Endothelial cell of umbilical vein (primary cell): ENCODE measurements at places on chromosomes 12 and 14. TPM values are rescaled to one million over a fixed set of nuclear protein-coding genes. Genes with fewer than 3 reads are reported as not detected.

DNA sequence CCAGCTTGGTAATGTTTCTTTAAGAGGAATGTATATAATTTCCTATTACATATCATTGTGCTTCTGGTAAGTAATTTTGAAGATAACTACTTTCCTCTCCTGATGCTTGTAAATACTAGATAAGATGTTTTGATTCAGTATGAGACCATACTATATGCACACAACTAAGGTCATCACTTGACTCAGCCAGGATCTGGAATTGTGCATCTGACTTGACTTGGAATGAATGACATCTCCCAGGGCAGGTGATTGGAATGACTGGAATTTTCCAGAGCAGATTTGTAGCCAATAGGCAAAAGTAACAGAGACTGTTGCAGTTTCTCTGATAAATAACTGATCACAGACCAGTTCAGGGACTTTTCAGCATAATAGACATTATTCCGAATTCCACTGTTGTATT lies 11.1 kb downstream of the BEST3 start:
- no peaks in the 10 kb centered on the region for H3K27me3 ChIP-seq
- DNase-seq: peak; percentile 74
- H3K4me3 ChIP-seq: no peak overlapping the region

DNA sequence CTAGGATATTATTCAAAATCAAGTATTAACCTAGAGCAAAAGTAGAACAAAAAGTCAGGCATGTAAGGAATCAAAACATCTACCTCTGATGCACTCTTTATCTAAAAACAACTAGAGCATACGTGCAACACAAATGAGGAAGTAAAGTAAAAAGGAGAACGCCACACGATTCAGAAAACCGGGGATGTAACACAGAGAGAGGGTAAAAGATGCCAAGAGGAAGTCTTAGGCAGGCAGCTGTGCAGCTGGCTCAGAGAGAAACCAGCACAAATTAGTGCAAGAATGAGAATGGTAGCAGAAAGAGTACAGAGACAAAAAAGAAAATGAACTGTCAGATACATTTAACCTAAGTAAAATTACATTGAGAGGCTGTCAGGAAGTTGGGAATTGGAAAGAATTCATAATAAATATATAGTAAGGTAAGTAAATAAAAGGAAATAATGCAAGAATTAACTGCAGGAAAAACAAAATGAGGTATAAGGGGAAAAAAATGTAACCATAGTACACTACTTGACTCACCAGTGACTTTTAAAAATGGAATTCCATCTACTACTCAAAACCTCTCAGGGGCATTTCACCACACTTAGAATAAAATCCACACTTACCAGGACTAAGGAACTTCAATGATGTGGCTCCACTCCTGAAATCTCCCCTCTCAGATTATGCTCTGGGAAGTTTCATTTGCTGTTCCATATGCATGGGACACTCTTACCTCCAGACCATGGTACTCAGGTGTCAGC lies 17.1 kb downstream of the BCAT1 start:
- H3K27me3 ChIP-seq: no peaks in the 10 kb centered on the region
- H3K36me3 ChIP-seq: no peaks in the 10 kb centered on the region

DNA sequence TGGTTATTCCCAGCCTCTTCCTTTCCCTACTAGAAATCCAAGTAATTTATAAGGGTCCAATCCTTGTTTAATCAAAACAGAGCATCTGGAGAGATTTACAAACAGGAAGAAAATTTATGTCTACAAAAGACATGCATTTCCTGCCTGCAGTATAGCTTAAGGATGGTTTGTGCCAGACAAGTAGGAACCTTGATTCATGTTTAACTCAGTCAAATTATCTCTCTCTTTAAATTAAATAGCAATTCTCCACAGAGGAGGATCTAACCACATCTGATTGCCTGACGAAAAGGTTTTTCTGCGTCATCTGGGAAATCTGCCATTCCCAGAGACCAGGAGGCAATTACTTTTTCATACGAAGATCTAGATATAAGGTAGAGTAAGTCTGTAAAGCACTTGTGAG lies 105.2 kb downstream of the ZFC3H1 start:
- DNase-seq: no peak
- H3K27me3 ChIP-seq: peaks cover 2% of the 10 kb centered on the region
- no peak overlapping the region for H3K27ac ChIP-seq
- H3K4me3 ChIP-seq: no peak overlapping the region
- no peaks in the 10 kb centered on the region for H3K4me1 ChIP-seq

DNA sequence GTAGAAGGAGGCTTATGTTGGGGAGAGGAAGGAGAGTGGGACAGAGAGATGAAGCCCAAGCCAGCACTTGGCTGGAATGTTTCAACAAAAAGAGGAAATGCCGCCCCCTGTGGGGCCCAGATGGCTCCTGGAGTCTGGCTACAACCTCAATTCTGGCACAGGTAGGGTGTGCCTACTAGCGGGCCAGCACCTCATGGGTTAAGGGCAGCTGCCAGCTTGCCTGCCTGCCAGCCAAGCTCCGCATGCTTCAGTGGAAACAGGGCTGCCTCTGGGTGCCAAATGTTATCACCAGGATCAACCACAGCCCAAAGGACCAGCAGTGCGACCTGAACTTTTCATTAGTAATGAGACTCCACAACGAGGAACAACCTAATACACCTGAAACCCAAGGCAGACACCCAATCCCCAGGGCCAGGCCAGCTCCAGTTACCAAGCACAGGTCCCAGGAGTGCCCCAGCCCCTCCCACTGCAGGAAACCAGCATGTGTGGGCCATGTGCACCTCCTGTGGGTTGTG lies 11.3 kb downstream of the RAB15 start:
- H3K4me1 ChIP-seq: peaks cover 5% of the 10 kb centered on the region
- H3K27me3 ChIP-seq: no peaks in the 10 kb centered on the region
- no peaks in the 10 kb centered on the region for H3K36me3 ChIP-seq

- no peak overlapping the region for H3K27ac ChIP-seq
- H3K4me3 ChIP-seq: no peak overlapping the region
- no peaks in the 10 kb centered on the region for H3K4me1 ChIP-seq
- H3K27me3 ChIP-seq: peaks cover 3% of the 10 kb centered on the region
- DNase-seq: no peak
Observed at GRCh38 chr14:26872515-26873361, 274.9 kb upstream of the NOVA1 start.

DNA sequence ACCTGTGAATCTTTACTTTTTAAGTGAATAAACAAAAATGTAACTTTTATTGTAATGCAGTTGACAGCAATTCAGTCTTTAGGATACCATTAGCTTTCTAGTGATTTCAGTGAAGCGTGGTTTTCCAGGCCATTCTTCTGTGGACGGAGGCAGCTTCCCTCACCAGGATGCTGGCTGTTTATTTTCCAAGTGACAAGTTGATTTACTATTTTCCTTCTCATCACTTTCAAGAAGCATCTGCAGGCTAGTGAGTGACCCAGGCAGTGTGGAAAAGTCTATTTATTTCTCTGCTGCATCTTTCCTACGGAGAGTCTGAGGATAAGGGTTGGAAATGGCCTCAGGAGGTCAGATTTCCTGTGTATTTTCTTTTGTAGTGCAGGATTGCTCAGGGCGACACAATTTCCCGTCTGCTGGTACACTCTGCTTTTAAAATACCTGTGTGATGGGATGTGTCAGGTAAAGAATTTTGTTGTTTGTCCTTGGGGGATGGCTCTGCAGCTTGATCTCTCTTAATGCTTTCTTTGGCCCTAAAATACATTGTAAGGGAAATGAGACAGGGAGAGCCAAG lies 467.8 kb downstream of the NRXN3 start:
- H3K4me1 ChIP-seq: no peaks in the 10 kb centered on the region
- H3K4me3 ChIP-seq: no peak overlapping the region
- no peaks in the 10 kb centered on the region for H3K36me3 ChIP-seq
- H3K27me3 ChIP-seq: no peaks in the 10 kb centered on the region

GRCh38 chr14:64830961-64831360 lies 48.7 kb downstream of the SPTB start:
- DNase-seq: no peak
- H3K4me3 ChIP-seq: no peak overlapping the region
- no peak overlapping the region for H3K27ac ChIP-seq
- H3K4me1 ChIP-seq: no peaks in the 10 kb centered on the region

DNA sequence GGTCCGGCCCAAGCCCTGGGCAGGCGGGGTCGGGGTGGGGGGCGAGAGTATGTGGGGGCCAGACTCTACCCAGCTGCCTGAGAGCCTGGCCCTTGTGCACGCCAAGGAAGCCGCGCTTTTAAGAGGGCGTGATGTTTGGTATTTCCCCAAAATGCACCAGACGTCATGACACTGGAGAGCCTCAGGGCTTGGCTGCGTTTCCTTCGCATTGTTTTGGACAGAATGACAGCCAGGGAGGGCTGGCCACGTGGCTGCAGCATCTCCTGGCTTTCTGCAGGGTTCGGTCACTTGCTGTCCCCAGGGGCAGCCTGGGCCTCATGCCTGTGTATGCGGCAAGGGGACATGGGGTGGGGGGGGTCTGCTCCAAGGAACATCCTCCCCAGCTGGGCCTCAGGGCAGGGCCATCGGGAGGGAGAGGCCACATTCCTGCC lies 16.1 kb upstream of the NUDT14 start:
- no peaks in the 10 kb centered on the region for H3K36me3 ChIP-seq
- peak overlapping the region; percentile 87 for H3K27ac ChIP-seq
- H3K4me3 ChIP-seq: no peak overlapping the region

- H3K27ac ChIP-seq: no peak overlapping the region
- H3K4me3 ChIP-seq: no peak overlapping the region
- no peaks in the 10 kb centered on the region for H3K4me1 ChIP-seq
- no peak for DNase-seq
- no peaks in the 10 kb centered on the region for H3K27me3 ChIP-seq
Observed at GRCh38 chr12:127811988-127812387, 455.0 kb upstream of the TMEM132C start.

GRCh38 chr14:32400480-32400879 lies 71.4 kb downstream of the AKAP6 start:
- H3K36me3 ChIP-seq: no peaks in the 10 kb centered on the region
- H3K4me1 ChIP-seq: no peaks in the 10 kb centered on the region
- no peaks in the 10 kb centered on the region for H3K27me3 ChIP-seq
- no peak overlapping the region for H3K4me3 ChIP-seq
- no peak overlapping the region for H3K27ac ChIP-seq
- DNase-seq: no peak

Gene TBK1
- total RNA-seq: 27.7 and 28.9 TPM in 2 replicates

Gene RNU6-8
- total RNA-seq: not detected in 2 replicates

Gene SLC25A21
- 0.92 and 1.4 TPM in 2 replicates for total RNA-seq
